ENCODE measurements at places on chromosomes 5 and 9.

DNA sequence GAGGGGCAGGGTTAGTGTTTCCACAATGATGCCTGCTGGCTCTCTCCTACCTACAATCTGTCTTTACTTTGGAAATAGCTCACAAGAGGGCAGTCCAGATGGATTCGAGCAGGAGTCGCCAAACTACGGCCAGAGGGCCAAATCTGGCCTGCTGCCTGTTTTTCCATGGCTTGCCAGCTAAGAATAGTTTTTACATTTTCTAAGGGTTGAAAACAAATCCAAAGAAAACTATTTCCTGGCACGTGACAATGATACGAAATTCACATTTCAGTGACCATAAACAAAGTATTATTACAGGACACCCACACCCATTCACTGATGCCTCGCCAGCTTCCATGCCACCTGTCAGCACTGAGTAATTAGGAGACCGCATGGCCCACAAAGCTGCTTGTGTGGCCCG, 162.9 kb upstream of the WWC1 start:
- DNase-seq: no peak

DNA sequence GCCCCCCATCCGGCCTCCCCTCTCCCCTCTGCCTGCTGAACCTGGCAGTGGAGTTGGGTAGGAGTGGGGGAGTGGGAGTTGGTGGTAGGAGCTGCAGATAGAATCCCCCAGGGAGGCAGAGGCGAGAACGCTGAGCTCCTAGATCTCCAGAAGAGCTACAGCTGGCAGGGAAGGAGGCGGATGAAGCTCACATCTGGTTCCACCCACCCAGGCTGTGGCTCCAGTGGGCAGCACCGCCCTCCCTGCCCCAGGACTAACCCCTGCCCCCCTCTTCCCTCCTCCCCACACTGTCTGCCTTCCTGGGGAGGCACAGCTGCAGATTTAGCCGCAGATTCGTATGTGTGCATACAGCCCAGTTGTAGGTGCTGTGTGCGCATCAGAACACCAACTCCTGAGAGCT, 34.2 kb downstream of the C9orf50 start:
- no peak for DNase-seq

DNA sequence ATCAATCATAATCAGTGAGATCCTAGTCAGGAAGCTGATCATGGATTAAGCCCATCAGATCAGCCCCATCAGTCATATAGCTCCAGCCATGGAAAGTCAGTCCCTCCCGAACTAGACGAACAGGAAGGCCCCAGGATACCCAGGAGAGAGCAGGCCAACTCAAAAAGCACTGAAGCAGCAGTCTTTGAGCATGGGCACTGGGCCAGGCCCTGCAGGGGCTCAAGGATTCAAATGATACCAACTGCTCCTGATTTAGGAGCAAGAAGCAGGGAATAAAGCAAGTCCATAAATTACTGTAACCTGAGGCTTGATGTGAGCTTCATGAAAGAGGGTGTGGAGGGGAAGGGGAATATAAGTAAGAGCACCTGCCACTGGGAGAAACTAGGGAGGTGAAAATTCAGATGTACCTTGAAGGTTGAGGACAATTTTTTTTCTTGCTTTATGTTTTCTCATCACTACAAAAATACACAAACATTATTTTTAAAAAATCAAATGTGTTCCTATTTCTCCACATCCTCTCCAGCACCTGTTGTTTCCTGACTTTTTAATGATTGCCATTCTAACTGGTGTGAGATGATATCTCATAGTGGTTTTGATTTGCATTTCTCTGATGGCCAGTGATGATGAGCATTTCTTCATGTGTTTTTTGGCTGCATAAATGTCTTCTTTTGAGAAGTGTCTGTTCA, 115.2 kb downstream of the SIL1 start:
- DNase-seq: no peak

- no peak for DNase-seq
Observed at GRCh38 chr9:76419782-76420380, 25.7 kb upstream of the RFK start.

DNA sequence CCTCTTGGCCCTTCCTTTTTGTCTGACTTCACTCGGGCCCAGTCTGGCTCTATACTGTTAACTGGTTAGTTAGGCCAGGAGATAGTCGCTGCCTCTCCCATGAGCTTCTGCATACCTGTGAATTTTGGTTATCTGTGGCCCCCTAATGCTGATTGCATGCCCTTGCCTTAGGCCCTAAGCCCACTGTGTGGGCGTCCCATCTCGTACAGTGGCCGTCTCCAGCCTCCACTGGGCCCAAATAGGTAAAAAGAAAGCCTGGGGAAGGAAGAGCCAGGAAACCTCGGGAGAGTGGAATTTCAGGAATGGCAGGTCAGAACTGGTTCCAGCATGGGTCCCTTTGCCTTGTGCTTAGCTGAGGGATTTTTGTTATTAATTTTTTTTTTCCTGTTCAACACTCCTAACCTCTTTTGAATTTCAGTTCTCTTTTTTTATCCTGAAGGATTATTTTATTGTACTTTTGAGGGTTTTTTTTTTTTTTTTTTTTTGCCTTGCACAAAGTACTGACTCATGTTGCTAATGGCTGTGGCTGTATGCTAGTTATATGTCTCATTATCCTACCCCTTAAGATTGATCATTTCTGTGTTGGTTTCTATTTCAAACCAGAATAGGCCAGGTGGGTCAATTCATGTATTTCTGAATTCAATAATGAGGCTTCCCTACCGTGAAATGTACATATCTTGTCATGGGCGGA, 3.4 kb downstream of the PRRC2B start:
- no peak for DNase-seq

- no peak for DNase-seq
Observed at GRCh38 chr5:2030131-2030530, 147.4 kb upstream of the IRX4 start.

- DNase-seq: no peak
Observed at GRCh38 chr5:64693636-64694035, 3.3 kb downstream of the SHISAL2B start.

DNA sequence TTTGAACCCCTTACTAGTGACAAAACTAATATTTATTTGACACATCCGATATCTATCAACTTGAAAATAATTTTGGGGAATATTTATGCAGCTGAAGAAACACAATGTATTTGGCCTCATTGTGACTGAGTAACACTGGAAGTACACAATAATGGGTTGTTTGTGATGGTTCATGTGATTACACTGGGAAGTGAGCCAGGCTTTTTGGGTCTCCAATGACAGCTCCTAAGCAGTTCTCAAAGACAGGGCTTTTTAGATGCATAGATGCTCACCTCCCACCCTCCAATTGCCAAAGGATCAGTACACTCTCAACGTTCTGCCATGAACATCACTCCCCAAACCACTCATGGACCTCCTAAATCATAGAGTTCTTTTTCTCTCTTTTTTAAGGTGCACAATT, 170.0 kb downstream of the SLC24A2 start:
- DNase-seq: no peak

DNA sequence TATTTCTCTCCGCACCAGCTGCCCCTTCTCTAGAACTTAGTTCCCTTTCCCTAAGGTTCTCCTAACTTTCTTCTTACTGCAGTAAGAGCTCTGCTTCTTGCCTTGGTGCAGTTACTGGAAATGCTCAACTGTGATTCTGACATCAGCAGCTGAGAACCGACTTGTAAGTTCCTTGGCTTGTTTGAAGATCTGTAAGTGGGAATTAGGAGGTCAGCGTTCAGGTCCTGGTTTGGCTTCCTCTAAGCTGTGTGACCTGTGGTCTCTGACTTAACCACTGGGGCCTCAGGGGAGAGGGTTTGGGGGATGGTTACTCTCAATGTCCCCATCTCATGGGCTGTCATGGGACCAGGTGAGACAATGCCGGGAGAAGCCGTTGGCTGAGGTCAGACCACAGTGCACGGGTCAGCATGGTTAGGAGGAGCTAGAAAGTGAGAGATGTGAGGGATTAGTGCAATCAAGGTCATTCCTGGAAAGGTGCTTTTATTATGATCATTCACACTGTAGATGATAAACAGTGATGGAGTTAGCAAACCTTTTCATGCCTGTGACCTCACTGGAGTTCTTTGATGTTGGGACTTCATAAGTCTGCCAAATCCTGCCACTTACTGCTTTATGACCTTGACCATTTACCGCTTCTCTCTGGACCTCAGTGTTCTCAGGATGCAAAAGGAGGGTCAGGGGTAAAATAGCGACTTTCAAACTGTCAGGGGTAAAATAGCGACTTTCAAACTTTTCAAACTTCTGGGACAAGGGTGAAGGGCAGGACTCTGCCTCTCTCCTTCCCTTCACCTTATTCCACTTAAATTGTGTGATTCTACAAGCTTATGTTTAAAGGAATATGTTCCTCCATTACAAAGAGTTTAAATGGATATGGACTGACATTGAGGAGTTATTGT, 7.3 kb downstream of the PAPPA start:
- no peak for DNase-seq

Data from stimulated activated CD4-positive, alpha-beta T cell treated with anti-CD3 and anti-CD28 coated beads, Interleukin-12 subunit alpha, Interleukin-12 subunit beta, amount 100 ng/mL, for 24 hours (primary cell).